Activated T-cell treated with anti-CD3 and anti-CD28 coated beads, Interleukin-2, amount 50 U/mL, for 72 hours (primary cell): ENCODE measurements at places on chromosomes 6 and 20. TPM values are rescaled to one million over a fixed set of nuclear protein-coding genes. Genes with fewer than 3 reads are reported as not detected.

DNA sequence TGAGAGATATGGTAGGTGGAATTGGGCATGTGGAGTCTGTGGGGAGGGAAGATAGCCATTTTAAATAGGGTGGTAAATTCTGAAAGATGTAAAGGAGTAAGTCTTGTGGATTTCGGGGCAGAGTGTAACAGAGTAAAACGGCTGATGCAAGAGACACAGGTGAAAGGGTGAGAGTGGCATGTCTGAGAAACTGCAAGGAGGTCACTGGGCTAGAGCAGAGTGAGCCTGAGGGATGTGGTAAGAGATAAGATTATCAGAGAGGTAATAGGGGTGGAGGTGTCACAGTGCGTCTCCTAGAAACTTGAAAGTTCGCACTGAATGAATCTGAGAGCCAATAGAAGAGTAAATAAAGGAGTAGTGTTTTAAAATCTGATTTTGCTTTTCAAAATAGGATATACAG, 308.1 kb downstream of the EPM2A start:
- no peak for DNase-seq

DNA sequence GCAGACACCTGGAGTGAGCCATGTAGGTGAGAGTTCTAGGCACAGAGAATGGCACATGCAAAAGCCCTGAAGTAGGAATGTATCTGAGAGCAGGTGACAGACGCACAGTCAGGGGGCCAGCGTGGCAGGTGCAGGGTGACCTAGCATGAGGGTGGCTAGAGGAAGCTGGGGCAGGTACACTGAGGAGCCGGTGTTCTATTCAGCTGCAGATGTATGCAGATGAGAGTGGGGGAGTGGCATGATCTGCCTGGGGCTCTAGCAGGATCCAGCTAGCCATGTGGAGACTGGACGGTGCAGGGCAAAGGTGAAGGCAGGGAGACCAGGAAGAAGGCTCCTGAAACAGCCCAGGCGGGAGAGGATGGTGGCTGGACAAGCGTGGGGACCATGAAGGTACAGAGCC, 10.7 kb downstream of the PEDS1 start:
- DNase-seq = no peak

- DNase-seq = no peak
Observed at GRCh38 chr20:17482536-17482935, 48.6 kb downstream of the BFSP1 start.

DNA sequence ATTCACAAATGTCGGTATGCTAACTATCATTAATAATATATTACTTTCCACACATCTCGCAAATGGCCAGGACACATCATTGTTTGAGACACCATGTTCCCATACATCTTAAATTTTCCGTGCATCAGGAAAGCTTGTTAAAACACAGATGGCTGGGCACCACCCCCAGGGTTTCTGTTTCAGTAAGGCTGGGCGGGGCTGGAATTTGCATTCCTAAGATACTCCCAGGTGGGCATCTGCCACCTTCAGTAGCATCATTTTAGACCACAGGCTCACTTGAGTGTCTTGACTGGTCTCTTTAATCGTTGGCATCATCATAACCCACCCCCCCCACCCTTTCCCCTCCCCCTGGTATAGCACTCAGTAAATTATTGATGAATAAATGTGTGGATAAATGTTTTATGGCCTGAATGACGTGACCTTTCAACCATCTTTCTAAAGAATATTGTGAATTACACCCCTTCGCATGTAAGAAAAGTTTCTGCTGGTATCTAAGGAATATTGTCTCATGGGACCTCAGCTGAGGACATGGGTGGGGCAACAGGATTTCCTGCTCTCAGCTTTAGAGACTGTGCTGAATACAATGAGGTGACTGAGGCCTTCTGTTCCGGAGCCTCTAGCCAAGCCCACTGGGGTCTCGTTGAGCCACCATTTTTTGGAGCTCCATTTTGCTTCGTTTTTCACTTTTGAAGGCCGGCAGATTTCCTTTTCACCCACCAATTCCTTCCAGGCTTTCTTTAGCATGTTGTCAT, 124.1 kb upstream of the NEDD9 start:
- no peak for DNase-seq

DNA sequence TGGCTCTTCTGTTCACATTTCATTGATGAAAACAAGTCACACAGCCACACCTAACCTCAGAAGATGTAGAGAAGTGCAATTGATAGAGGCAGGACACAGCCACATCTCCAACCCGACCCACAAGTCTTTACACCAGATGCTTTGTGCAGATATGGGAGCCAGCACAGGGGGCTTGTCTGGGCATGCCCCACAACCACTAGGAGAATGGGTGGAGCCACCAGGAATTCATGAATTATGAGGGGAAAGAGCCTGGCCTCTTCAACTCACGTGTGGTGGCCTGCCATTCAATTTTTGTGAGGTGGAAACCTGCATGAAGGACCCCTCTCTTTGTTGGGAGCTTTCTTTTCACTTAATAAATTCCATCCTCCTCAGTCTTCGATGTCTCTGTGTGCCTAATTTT, 79.1 kb downstream of the OGFRL1 start:
- DNase-seq = no peak

- no peak for DNase-seq
Observed at GRCh38 chr20:35515949-35516645, 13.4 kb downstream of the C20orf173 start.

- peak; percentile 0 for DNase-seq
Observed at GRCh38 chr20:58715801-58716475, 23.3 kb downstream of the NPEPL1 start.

- peak; percentile 81 for DNase-seq
Observed at GRCh38 chr6:139135578-139136545, 982 bp downstream of the HECA start.

- DNase-seq = no peak
Observed at GRCh38 chr6:169828176-169828575, 76.8 kb downstream of the ERMARD start.

GRCh38 chr6:43949551-43949991, 177.7 kb downstream of the MRPL14 start:
- no peak for DNase-seq

DNA sequence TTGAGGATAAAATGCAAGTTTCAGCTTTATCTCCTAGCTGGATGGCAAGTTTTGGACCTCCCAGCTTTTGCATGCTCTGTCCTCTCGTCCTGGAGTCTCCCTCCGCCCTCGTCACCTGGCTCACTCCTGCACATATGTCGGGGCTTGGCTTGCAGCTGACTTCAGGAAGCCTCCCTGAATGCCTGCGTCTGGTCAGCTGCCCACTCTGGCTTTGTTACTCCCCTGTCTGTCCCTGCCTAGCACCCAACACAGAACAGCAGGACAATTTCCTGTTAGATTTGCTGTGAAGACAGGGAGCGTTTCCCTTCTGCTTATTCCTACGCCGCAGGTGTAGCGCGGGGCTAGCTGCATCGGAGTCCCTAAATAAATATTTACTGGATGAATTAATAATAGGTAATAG, 5.4 kb downstream of the JPH2 start:
- no peak for DNase-seq

DNA sequence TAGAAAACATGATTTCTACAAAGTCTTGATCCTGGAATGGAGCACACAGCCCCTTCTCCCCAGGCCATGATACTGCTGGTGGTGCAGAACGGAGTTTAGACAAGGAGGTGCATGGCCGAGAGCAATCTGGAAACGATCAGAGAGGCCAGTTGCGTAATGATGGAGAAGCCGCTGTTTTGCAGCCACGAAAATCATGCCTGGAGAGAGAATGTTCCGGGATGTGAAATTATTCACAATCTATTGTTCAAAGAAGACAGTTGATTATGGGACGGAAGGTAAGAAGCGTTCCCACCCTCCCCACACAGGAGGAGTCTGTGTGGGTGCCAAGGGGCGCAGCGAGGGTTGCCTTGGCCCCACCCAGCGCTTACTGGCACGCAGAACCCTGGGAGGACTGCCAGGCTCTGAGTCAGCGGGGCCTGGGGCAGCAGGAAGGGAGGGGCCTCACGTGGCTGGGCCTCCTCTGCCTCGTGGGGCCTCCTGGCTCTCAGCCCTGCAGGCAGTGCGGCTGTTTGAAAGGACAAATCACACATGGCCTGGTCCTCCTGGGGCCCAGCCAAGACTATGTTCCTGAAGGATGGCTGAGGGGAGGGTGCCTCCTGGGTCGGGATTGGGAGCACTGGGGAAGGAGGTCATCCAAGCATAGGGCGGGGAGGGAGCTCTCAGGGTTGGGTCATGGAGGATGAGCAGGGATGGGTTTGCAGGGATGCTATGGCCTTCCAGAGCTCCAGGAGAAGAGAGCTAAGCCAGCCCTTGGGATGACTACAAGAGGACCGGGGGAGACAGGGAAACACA, 8.7 kb upstream of the AP5S1 start:
- DNase-seq = peak; percentile 96

DNA sequence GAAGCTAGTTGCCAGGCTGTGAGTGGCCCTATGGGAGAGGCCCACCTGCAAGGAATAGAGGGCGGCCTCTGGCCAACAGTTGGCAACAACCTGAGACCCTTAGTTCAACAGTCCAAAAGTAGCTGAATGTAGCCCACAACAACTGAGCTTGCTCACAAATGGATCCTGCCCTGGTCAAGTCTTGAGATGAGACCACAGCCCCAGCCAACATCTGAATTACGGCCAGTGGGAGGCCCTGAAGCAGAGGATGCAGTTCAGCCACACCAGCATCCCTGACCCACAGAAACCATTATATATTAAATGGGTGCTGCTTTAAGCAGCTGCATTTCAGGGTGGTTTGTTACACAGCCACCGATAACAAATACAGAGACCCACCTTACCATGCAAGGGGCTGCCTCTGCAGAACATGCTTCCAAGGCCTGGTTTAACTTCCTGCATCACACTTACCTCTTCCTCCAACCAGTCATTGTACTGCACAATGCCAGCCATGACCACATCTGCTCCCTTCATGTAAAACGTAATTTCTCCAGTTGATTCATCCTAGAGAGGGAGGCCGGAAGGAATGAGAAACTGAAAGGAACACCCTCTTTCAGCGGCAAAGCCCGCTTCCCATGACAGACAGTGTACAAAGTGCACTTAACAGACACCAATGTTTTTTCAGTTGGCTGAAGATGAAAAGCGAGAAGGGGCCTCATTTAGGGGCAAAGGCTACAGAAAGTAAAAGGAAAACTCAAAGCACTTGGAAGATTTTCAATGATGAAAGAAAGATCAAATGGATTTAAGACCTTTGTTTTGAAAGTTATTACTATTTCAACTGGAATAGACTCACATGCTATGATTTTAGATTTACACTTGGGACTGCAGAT, 86.2 kb upstream of the NFATC2 start:
- DNase-seq = no peak

DNA sequence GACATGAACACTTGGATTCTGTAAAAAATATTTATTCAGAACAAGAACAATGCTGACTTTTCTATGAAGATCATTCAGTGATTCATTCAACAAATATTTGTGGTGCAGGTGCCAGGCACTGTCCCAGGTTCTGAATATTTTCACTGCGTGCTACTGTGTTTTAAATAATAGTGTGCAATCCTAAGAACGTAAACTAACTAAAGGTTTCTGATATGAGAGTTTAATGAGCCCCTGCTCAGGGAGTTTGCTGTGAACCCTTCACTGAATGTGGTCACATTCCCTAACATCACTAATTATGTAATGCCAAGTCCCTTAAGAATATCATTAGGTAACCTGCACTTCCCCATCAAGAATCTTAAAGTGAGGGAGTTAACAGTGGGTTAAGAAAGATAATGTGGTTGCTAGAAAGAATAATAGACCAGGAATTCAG, 1.7 kb upstream of the TMEM170B start:
- DNase-seq = peak; percentile 6

DNA sequence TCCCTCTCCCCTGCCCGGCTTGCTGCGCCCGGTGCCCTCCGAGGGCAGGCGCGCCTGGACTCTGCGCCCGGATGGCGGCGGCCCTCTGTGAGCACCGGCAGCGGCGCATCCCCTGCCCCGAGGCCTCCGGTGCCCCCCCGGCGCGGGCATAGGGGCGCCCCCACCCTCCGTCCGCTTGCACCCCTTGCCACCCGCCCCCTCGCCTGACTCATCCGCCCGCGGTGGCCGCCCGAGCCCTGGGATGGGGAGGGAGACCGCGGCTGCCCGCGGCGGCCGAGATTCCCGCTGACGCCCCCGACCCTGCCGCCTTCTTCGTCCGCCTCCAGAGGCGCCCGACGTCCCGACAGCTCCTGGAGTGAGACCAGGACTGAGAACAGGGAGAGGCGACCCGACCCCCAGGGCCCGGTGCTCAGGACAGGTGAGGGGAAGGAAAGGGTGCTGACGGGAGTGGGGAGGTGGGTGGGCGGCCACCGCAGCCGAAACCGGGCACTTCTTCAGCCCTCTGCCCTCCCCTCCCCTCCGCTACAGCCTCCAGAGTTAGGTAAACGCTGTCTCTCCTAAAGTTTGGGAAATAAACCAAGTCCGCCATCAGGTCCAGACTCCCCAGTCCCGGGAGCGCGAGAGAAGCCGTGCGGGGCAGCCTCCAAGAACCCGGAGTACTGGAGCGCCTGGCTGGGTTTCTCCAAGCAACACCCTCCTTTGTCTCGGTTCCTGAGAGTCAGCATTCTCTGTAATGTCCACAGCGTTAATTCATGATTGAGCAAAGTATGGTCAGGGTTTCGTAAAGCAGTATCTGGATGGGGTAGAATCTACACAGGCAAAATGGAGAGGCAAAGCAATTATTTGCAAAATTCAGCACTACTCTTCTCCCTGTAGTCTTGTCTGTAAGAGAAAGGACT, 539 bp downstream of the TMEM200A start:
- peak; percentile 38 for DNase-seq

DNA sequence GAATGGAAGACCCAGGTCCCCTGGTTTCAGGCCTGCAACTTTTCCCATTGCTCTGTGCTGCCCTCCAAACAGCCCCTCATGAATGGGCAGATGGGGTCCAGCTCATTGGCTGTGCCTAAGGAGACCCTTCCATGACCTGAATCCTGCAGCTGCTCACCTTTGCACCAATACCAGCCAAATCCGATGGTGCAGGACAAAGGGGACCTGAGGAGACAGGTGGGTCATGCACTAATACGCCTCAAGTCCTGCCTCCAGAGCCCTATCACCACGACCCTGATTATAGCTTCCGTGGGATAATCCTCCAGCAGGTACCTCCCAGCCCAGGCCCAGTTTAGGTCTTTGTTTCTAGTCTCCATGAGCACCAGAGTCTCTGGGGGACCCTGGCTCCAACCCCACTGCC, 16.8 kb downstream of the TREM1 start:
- no peak for DNase-seq

- no peak for DNase-seq
Observed at GRCh38 chr6:82458147-82458546, 94.5 kb downstream of the TPBG start.

DNA sequence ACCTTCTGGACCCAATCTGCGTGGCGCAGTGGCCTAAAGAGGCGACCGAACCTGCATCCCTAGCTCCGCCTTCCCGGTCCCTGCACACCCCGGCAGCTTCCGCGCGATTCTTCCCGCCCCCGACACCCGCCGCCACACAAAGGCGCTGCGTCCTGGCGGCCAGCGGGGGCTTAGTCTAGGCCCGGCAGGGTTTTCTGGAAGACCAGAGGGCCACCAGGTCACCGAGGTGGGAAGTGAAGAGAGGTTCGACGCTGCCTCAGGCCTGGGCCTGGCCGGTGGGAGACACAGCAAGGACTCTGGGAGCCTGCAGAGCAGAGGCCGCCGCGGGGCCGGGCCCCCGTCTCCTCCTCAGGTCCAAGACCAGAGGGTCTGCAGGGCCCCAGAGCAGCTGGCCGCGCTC, 154.9 kb downstream of the OR2B2 start:
- DNase-seq = peak; percentile 70

GRCh38 chr20:18743665-18744440, 69.7 kb upstream of the SCP2D1 start:
- no peak for DNase-seq

Gene PLEKHG1
- total RNA-seq = 25.0 TPM

Gene KHDRBS2
- total RNA-seq = not detected

Gene SRSF6
- total RNA-seq = 128 TPM

Gene TMEM170B
- 1.0 TPM for total RNA-seq

Gene WDR46
- total RNA-seq = 46.6 TPM

Gene AGER
- 39.0 TPM for total RNA-seq

Gene NKX2-4
- not detected for total RNA-seq

Gene VWA7
- total RNA-seq = 3.3 TPM

Gene TAGAP
- 34.6 TPM for total RNA-seq
